ENCODE measurements at places on chromosomes 11 and 22.

DNA sequence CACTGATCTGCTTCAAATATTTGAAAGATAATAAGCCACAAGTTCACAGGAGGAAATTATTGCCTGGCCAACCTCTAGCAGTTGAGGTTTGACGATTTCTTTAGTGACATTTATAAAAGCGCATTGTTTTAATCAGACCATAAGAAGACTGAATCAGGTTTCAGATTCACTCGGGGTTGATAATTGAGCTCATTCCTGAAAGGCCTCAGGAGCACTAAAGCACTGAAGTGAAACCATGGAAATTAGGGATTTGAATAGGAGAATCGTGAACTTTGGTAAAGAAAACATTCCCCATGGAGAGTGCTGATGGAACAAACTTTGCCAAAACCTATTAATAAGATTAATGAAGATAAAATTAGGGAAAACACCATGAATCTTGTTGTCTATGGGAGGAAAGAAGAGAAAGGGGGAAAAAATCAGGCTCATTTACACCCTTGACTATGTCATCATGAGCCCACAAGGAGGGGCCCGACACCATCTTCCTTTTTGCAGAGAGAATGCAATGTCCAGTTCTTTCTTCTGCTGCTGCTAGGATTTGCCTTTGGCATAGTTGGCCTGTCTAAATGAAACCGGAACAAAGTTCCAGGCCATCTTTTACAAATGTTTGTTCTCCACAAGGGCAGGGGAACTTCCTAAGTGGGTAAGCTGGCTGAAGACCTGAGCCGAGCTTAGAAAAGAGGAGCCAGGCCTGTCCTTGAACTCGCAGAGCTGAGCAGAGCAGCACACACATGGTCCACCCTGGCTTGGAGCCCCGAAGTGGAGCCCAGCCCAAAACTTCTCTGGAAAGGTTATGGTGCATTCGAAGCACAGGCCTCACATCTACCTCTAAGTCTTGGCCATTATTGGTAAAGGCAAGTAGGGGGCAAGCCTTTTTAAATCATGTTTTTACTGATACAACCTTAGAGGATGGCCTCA, 56.1 kb upstream of the EIF3M start:
- no peak for DNase-seq

DNA sequence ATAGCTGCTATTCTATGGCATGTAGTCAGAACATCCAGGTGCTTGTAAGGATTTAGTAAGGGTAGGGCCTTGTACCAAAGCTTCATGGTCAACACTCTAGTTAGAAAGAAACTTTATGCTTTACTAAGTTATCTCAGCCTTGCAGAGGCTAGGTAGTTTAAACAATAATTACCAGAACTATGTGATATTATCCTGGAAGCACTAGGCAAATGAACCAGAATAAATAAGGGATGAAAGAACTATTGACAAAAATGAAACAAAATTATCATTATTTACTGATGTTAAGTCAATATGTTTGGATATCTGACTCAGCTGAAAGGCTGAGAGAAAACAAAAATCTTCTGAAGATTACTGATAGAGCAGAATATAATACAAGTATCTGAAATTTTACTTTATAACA, 1089.1 kb upstream of the RAG2 start:
- no peak for DNase-seq

DNA sequence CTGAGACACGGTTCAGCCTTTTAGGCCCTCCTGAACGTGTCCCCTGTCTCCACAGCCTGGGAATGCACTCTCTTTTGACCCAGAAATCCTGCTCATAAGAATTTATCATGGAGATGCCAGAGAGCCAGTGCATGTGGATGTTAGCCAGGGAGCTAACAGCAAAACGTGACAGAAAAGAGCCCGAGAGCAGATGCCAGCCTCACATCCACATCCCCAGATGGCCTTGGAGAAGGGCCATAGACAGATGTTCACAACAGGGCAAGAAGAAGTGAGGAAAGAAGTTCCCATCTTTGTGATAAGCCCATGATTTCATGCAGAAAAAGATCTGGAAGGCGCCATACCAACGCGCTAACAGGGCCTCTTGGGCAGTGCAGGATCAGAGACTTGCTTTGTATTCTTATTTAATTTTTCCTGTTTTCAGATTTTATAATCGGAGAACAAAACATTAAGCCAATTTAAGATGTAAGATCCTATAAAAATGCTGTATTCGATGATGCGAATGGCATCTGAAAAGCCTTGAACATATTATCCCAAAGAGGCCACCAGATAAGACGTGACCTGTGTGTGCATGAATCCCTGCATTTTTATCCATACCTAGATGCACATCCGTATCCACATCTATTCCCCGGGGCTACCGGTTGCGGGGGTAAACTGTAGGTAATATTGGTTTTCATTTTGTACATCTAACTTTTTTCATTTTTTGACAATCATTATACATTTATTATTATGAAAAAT, 48.7 kb downstream of the IGLL5 start:
- DNase-seq, result no peak

DNA sequence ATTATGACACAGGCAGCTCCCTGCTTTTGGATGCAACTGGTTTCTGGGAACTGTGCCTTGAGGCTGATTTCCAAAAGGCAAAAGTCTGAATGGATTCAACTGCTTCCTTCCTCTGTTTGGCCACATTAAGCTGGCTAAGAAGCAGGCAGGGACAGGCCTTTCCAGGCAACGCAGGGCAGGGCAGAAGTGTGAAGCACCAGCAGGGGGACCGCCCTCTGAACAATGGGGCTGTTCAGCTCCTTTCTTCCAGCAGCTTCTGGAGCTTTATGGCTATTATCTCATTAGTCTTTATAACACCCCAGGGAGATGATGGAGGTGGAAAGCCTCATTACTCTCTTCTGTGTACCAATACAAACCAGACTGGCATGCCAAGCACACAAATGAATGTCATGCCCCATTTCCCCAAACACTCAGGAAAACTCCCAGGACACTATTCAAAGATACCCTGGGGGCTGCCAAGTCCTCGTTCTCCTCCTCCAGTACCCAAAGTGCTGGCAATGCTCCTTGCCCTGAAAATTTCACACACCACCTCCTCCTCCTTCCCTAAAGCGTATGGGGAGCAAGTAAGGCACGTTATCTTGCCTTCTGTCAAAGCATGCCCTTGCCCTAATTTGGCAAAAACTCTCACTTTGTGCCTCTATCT, 21.3 kb downstream of the MORC2 start:
- no peak for DNase-seq

GRCh38 chr11:75158696-75159150, 7.8 kb downstream of the SLCO2B1 start:
- no peak for DNase-seq

GRCh38 chr11:69153661-69154060, 2.1 kb upstream of the SMIM38 start:
- no peak for DNase-seq

GRCh38 chr22:18013947-18014346, 10.4 kb downstream of the MICAL3 start:
- DNase-seq, result no peak

GRCh38 chr22:35333220-35333619, 33.5 kb downstream of the TOM1 start:
- DNase-seq, result no peak

DNA sequence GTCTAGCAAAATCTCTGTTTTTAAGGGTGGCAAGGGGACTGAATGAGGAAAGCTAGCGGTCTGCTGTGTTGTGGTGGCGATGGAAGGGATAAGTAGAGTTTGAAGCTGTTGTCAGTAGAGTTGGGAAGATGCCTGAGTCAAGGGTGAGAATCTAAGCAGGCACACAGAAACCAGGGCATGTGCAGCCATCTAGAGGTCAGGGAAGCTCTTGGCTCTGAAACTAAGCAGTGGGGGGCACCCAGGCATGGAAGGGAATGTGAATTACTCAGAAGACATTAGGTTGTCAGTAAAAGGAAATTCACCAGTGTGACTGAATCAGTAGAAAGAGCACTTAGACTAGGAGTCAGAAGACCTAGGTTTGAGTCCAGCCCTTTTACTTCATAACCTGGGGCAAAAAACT, 15.4 kb downstream of the BMAL1 start:
- no peak for DNase-seq

GRCh38 chr11:71286701-71287643, 34.6 kb upstream of the SHANK2 start:
- DNase-seq, result peak; percentile 46

DNA sequence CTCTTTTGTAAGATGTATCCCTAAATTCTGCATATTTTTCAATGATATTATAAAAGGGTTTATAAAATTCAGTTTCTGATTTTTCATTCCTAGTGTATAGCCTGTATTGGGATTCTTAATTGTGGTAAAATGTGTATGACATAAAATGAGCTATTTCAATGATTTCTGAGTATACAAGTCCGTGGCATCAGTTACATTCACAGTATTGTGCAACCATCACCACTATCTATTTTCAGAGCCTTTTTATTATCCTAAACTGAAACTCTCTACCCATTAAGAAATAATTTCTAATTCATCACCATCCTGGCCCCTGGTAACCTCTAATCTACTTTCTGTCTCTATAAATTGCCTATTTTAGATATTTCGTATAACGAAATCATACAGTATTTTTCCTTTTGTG, 39.8 kb downstream of the EIF3F start:
- no peak for DNase-seq

DNA sequence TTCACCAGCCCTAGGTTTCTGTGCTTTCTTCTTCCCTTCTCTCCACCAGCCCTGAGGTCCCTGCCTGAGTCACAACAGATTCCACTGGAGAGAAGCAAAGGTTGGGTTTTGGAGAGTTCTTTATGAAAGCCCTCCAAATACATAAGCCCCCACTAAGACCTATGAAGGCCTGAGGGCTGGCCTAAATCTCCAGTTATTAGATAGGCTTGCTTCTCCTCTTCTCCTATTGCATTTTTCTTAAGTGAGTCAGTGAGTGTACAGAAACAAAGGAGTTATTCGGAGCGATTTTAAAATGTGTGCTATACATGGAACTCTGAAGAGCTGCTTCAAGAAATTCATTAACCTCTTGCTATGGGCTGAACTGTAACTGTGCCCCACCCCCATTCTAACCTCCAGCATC, 1057.3 kb downstream of the OPCML start:
- DNase-seq, result no peak

DNA sequence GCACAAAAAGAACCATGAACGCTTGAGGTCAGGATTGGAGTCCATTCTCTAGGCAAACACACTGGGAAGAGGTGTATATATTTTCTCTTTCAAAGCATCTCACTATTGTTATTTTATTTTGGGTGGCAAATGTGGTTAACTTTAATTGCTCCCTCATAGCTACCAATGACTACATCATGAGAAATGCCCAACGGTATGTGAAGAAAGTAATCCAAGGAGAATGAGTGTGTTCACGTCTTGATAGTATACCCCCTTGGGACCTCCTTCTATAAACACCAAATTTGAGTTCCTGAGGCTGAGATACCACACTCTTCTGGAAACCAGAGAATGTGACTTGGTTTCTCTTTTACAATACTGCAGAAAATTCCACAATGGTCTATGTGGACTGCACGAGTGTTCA, 15.8 kb downstream of the OR8D1 start:
- no peak for DNase-seq

GRCh38 chr11:76610871-76611475, 59.6 kb downstream of the LRRC32 start:
- DNase-seq, result no peak

- DNase-seq, result no peak
Observed at GRCh38 chr11:106706355-106706754, 311.9 kb downstream of the GUCY1A2 start.

GRCh38 chr11:33674035-33674814, 26.4 kb downstream of the C11orf91 start:
- no peak for DNase-seq

DNA sequence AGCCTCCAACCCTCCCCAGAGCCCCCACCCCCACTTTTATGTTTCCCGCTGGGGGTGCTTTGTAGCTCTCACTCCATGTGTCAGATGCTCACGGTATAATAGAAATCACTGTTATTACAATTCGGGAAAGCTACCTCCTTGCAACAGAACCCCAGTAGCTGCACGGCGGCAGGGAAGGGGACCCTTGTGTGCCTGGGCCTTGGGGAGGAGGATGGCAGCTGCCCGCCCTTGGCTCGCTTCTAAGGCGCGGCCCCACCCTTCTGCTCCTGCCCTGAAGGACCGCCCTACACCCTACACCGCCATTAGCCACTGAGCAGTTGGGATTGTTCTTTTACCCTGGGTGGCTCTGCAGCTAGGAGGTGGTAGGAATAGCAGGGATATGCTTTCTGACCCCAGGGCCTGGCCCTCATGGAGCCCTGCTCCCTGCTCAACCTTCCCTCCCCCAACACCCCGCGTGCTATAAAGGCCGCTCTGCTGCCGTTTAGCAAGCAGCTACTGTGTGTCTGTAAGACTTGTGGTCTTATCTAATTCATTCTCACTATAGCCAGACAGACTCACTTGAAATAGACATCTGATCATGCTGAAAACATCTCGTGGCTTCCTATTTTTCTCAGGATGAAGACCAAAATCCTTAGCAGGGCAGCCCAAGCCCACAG, 219.7 kb downstream of the CEP164 start:
- DNase-seq, result no peak

DNA sequence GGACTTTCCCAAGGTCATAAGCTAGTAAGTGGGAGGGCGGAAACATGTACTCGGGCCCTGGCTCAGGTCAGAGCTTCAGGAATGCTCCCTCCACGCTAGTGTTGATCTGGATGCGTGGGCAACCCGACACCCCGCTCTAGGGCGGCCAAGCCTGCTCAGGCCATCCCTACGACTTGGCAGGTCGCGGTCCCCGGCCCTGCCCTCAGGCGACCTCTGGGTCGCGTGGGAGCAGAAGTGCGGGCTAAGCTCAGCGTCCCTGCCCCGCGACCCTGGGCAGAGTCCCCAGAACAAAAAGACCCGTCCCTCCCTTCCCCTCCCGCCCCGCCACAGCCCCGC, 781 bp upstream of the TEF start:
- DNase-seq, result no peak

DNA sequence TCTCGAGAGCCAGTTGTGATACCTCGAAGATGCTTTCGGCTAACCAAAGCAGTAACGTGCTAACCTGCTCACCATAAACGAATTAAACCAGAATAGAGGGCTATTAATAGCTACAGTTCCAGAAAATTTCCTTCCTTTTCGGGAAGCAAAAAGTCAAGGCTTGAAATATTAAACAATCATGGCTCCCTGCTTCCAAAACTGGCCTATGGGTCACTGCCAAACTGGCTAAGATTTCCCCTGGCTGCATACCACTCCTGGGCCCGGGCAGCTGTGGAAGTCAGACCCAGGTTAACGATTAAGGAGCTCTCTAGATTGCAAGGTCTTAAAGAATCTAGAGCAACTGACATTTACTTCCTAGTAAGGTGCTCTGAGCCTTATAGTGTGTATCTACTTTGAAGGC, 1.7 kb downstream of the AMOTL1 start:
- no peak for DNase-seq

GRCh38 chr11:61690706-61691379, 10.7 kb downstream of the DAGLA start:
- DNase-seq, result no peak

GRCh38 chr11:93216511-93217101, 18.8 kb upstream of the SLC36A4 start:
- no peak for DNase-seq

Data from activated effector memory CD4-positive, alpha-beta T cell treated with anti-CD3 and anti-CD28 coated beads, Interleukin-2, amount 50 U/mL, for 16 hours (primary cell).